ENCODE measurements at places on chromosomes 3 and 15.

- DNase-seq, result no peak
Measured at GRCh38 chr3:184440151-184440550, 60.3 kb downstream of the CHRD start.

DNA sequence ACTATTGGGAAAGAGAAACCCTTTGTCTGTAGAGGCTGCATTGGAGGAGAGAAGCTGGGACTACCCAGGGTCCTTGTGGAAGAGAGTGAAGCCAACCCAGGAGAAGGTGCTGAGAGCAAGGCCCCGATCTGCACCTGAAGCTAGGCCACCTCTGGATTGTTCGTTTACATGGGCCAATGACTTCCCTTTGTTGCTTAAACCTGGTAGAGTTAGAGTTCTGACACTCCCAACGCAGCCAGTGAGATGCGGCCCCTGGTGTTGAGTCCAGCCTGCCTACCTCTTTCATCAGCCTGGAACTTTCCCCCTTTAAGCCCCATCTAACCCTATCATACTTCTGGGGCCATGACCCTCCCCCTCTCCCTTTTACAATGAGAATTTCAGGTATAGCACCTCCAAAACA lies 30.8 kb downstream of the CCDC13 start:
- no peak for DNase-seq

DNA sequence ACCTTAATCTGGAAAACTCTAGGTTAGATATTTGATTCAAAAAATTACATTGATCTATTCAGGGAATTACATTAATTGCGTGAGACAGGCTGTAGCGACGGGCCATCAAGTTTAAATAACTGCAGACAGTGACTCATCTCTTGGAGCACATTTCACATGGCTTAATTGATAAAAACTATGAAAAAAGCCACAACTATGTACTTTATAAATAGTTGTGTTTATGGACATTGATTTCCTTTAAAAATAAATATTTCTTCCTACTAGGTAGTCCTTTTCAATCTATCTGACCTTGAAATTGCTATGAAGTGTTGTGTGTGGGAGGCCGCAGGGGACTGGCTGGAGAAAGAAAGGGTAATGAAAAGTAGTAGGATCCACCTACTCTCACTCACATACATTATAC lies 157.8 kb downstream of the IL1RAP start:
- DNase-seq, result no peak

DNA sequence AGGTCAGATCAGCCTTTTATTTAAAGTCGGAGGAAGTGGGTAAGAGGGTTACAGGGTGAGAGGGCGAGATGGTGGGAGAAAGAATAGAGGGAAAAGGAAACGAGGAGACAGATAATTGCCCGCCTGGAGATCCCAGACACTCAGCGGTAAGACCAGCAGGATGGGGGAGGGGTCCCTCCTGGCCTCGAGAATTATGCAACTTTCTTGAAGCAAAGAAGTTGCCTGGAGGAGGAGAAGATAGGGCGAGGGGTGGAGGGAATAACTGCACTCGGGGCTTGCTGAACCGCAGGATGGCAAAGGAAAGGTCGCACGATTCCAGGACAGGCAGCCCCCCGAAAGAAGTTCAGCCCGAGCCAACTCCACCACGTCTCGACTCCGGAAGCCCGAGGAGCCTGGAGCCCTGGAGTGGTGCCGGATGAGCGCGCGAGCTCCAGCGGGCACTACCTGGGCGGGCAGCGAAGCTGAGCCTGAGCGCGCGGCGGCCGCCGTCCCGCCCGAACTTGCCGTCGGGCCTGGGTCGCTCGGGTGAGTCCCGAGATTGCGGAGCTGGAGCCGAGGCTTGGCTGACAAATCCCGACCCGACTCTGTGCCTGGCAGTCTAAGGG lies 402 bp downstream of the WWTR1 start:
- DNase-seq, result no peak

- DNase-seq, result no peak
Measured at GRCh38 chr3:12944849-12945248, 103.5 kb upstream of the RPL32 start.

- no peak for DNase-seq
Measured at GRCh38 chr15:51160484-51160883, 65.8 kb upstream of the TNFAIP8L3 start.

GRCh38 chr15:26157081-26157480 lies 294.0 kb upstream of the ATP10A start:
- no peak for DNase-seq

GRCh38 chr3:42702066-42702951 lies at the start of gene HHATL:
HHATL (minus strand) TSS chr3:42702798; CDS start chr3:42700826, 1,972 bp downstream.
- no peak for DNase-seq

GRCh38 chr3:9409981-9410854 lies 12.8 kb downstream of the SETD5 start:
- no peak for DNase-seq

DNA sequence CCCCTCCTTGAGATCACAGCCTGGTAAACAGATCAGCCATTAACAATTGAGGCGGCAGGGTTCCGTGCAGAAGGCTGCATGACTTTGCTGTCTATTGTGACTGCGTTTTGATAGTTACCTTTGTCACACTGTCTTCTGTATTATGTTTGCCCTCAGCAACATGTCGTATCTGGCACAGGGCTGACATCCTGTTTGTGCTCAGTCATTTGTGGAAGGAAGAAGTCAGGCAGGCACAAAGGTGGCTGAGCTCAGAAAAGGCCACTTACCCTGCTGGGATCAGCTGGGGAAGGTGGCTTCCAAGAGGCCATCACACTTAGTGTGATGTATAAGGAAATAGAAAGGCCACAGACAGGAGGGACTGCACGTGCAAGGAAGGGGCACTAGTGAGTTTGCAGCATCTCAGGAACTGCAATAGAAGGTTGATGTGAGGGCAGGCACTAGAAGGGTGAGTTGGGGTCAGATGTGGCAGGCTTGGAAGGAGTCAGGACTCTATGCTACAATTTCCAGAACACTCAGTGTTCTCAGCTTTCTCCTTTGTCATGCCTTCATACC lies 13.4 kb downstream of the PML start:
- DNase-seq, result no peak

DNA sequence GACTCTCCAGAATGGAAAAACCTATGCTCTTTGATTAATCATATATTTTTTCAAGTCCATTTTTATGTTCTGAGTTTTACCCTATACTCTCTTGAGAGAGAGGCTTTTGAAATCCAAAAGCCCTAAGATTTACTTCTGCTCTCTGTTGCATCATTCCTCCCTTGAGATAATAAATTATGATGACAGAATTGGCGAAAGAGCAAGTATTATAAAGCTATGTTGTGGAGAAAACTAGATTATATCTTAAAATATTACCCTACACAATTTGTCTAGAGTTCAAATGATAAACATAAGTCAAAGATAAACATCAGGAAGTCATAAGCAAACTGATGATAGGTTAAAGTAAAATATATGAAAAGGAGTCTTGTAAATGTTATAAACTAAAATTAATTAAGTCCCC lies 293.4 kb upstream of the MME start:
- DNase-seq, result no peak

DNA sequence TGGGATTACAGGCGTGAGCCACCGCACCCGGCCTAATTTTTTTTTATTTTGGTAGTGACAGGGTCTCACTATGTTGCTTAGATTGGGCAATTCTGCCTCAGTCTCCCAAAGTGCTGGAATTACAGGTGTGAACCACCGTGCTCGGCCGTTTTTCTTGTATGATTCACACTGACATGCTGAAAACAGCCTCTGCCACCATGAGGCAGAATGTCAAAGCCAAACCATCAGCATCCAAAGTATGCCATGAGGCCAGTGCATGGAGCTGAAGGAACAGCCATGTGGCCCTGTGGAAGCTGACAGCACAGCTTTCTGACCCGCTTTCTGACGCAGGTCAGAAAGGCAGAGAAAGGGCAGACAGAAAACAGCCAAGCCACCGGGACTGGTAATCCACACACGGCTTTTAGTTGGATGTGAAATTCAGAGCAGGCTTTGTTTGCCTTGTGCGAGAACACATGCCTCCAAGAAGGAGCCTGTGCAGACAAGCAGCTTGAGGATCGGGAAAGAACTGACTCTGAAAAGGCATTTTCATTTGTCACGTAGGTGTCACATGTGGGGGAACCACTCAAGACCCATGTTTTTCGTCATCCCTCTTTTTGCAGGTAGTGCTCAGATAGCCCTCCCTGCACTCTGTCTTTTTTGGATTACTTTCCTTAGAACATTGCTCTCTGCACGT lies 25.1 kb downstream of the XYLB start:
- no peak for DNase-seq

DNA sequence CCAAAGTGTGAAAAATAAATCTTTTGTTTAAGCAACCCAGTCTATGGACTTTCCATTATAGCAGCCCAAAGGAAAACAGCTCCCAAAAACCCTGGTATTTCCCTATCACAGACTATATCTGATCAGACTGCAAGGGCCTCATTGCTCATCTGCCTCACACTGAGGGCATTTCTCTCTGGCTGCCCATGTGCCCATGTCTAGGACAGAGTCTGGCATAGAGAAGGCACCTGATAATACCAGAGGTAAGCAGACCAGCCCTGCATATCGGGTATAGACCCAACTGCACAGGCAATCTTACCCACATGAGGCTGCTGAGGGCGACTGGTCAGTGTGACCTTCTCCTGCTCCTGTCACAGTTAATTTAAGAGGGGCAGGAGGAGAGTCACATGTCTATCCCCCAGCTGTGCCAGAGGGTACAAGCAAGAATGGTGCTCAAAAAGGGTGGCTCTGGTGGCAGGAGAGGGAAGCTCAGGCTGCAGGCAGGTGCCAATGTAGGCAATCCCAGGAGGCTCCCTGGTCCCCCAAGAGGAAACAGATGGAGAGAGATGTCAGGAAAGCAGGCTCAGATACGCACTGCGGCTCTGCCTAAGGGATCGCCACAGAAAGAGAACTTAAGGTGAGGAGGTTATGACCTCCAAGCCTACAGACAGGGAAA lies 3.1 kb downstream of the CSRNP1 start:
- DNase-seq, result no peak

DNA sequence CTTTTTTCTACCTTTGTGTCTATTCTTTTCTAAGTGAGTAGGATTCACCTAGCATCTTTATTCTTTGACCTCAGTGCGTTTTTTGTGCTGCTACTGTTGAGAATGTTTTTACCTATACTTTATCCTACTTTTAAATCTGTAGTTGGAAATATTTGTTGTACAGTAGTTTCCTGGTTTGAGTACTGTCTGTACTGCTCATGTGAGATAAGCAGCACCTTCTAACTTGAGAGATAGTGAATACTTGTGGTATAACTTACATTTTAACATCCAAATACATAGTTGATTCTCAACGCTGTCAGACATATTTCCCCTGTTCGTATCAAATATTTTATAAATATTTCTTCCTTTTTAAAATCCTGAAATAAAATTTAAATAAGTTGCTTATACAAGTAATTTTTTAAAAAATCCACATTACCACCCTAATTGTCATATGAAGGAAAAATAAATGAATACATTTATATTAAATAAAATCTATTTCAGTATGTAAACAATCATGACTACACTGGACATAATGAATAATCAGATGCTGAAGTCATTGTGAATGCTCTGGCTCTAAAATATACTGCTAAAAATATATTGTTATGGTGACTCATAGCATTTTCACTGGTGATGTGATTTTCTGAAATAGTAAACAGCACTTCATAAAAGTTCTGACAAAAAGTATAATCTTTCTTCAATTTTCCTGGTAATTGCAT lies 17.4 kb downstream of the ATP11B start:
- no peak for DNase-seq

DNA sequence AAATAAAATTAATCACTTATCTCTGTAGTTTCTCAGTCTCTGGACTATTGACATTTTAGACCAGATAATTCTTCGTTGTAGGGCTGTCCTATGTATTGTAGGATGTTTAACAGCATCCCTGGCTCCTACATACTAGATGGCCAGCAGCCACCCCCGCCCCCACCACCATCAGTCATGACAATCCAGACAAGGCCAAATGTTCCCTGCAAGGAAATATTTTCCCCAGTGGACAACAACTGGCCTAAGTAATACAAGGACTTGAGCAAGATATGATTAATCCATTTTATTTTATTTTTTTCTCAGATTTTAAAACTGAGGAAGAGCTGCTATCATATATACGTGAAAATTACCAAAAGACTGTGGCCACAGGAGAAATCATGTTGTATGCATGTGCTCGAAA lies 23.8 kb downstream of the TICRR start:
- no peak for DNase-seq

DNA sequence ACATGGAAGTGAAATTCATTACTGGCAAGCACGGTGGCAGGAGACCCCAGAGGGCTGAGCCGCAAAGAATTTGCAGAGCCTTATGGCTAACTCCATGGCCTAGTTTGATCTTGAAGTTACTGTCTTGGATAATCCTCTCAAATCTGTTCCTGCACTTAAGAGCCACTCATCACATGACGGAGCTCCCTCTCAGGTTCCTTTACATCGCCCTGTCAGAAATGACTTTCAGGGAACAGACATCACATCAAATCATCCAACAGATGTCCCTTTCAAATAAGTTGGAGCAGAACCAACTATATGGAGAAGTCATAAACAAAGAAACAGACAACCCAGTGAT lies 328.8 kb upstream of the THBS1 start:
- no peak for DNase-seq

- no peak for DNase-seq
Measured at GRCh38 chr3:64291345-64291744, 66.1 kb upstream of the PRICKLE2 start.

DNA sequence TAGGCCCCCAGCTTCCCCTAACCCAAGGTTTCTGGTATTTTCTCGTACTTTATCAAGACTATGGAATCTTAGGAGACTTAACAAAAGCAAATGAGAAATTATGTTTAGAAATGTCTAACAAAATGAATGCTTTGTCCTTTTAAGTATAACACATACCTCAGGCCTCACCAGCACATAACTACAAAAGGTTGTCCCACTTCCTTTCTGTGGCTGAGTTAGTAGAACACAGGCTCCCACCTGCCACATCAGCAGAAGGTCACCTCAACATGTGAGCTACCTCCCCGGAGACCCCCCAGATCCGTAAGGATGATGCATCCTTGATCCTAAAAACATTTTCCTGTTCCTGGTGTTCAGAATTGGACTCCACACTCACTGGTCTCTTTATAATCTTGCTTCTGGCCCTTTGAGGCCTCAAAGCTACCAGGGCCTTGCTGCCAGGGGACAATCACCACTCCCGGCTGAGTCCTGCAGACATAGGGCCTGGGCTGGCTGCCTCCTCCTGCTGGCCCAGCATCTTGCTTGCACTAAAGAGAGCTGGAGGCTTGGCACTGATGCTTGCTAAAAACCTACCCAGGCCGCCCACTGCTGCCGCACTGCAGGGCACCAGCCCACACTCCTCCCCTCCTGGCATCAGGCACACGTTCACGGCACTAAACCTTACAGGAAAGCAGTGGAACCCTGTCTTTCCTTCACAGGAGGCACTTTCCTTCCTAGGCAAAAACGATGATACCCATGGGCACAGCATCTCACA lies 2.9 kb downstream of the CCRL2 start:
- DNase-seq, result no peak

DNA sequence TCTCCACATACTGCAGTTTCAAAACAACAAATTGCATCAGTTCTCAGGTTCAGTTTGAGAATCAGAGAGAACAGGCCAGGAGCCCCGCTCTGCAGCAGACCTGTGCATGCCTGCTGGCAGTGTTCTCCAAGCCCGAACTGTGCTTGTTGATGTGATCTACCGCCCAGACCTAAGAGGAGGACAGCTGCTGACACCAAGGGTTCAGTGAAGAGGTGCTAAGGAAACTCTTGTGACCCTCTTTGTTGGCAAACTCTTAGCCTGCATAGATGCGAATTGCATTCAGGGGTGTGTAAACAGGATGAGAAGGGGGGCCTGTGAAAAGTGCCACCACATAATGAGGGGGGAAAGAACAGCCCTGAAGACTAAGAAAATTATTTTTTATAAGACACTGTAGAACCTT lies 89.8 kb downstream of the PDE8A start:
- DNase-seq, result no peak

GRCh38 chr3:34185301-34185700 lies 386.9 kb downstream of the PDCD6IP start:
- DNase-seq, result no peak

- DNase-seq, result no peak
Measured at GRCh38 chr15:43406189-43406588, 35.3 kb downstream of the TUBGCP4 start.

Measured in activated CD4-positive, alpha-beta T cell treated with anti-CD3 and anti-CD28 coated beads for 24 hours (primary cell).